ENCODE measurements at places on chromosomes 12 and 14.

GRCh38 chr12:89779090-89779489 is 70.5 kb upstream of the ATP2B1 start:
- no peak for DNase-seq

DNA sequence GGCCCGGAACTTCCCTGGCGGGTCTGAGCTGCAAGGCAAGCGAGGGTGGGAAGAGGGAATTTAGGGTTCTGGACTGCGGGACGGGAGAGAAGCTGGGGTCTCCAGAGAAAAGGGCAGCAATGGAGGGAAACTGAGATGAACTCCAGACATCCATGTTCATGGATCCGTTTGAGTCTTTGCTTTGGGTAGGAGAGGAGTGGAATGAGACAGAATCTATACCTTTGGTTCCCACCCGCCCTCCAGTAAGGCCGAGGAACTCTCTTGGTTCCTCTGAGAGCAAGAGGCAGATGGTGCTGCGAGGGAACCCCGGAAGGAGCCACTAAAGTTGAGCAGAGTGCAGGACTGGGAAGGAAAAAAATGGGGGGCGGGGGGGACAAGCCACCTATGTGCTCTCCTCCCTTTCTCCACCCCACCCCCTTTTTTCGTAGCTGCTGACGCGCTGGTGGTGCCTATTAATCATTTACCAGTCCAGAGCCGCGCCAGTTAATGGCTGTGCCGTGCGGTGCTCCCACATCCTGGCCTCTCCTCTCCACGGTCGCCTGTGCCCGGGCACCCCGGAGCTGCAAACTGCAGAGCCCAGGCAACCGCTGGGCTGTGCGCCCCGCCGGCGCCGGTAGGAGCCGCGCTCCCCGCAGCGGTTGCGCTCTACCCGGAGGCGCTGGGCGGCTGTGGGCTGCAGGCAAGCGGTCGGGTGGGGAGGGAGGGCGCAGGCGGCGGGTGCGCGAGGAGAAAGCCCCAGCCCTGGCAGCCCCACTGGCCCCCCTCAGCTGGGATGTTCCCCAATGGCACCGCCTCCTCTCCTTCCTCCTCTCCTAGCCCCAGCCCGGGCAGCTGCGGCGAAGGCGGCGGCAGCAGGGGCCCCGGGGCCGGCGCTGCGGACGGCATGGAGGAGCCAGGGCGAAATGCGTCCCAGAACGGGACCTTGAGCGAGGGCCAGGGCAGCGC is 1.2 kb downstream of the SSTR1 start:
- no peak for DNase-seq

DNA sequence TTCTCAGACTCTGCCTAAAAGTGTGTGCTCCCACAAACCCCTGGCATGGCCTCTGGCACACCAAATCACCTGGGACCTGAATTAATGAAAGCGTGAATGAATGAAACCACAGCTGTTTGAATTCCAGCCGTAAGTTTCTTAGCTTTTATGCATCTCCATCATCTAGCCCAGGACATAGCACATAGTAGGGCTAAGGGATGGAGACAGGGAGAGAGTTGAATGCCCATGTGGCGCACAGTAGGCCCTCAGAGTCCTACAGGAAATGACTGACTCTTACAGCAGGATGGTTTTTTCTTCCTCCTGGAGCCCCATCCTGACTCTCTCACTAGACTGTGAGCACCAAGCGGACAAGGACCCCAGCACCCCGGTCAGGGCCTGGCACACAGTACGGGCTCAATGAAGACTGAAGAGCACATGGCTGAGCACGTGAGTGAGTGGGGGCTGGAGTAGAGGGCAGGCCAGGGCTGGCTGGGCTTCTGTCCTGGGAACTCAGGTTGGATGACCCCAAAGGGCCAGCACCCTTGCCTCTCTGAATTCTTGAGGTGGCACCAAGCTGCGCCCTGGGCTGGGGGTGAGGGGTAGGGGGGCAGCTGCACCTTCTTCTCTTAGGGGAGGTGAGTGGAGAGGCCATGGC is 351.3 kb downstream of the MED13L start:
- DNase-seq = no peak

- DNase-seq = no peak
These were observed 67.4 kb upstream of the FBRSL1 start for GRCh38 chr12:132422381-132423043.

DNA sequence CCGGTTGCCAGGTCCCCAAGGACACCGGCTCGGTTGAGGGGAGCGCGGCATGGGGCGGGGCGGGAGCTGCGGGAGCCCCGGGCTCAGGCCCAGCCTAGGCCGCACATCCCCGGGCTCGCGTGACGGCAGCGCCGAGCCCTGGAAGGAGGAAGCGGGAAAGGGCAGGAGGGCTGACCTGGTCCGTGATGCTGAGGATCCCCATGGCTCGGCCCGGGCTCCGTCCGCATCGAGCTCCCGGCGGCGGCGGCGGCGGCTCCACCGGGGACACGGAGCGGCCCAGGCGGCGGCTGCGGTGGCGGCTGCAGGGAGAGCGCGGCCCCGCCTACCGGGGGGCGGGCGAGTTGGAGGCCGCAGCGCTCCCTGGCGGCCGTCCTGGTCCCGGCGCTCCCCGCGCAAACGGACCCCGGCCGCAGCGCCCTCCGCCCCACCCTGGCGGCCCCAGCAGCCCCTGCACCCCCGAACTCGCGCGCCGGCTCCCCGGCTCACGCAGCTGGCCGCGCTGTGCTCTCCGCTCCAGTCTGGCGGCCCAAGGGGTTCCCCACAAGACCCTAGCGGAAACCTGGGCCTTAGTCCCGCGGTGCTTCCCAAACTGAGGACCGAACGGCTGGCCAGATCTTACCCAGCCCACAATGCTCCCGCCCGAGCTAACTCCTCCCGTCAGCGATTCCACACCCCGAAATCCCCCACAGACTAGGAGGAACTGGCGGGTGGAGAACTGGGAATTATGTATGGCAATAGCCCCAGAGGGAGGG is at the start of gene ANKRD52:
Gene ANKRD52 (minus strand): TSS at position 317 of the 752 bp plus-strand sequence. CDS start 115 bp downstream, at position 202.
- DNase-seq = peak; percentile 95

- no peak for DNase-seq
These were observed 22.4 kb upstream of the PPM1H start for GRCh38 chr12:62957233-62957953.

Data from GM19239 (cell line).